ENCODE measurements at places on chromosomes 3 and 15.
A peak's percentile ranks its signal among the peaks of the same experiment; 100 is the strongest.

DNA sequence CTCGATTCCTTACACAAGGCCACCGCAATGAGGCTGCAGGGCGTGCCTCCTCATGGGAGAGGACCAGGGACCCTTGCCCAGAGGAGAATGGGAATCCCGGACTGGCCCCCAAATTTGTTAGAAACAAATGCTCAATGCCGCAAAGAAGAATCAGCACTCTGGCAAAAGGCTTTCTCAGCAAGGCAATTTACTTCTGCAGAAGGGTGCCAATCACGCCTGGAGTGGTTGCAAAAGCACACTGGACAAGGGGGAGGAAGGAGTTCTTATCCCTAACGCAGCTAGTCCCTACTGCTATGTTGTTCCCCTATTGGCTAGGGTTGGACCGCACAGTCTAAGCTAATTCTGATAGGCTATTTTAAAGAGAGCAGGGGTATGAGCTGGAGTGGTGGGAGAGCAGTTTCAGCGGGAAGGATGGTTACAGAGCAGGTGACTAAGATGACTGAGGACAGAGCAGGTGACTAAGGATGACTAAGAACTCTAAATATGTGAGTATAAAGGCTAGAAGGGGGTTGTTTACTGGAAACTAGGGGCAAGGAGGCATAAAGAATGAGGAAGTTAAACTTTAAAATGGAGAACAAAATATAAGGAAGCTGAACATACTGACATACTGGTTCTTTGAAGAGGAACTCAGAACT lies 48.5 kb downstream of the KATNBL1 start:
- DNase-seq, result no peak

GRCh38 chr3:126028096-126028495 lies 55.8 kb downstream of the SLC41A3 start:
- DNase-seq, result no peak

- DNase-seq, result no peak
These were observed 296.5 kb downstream of the SLC9A9 start for GRCh38 chr3:143551761-143552160.

DNA sequence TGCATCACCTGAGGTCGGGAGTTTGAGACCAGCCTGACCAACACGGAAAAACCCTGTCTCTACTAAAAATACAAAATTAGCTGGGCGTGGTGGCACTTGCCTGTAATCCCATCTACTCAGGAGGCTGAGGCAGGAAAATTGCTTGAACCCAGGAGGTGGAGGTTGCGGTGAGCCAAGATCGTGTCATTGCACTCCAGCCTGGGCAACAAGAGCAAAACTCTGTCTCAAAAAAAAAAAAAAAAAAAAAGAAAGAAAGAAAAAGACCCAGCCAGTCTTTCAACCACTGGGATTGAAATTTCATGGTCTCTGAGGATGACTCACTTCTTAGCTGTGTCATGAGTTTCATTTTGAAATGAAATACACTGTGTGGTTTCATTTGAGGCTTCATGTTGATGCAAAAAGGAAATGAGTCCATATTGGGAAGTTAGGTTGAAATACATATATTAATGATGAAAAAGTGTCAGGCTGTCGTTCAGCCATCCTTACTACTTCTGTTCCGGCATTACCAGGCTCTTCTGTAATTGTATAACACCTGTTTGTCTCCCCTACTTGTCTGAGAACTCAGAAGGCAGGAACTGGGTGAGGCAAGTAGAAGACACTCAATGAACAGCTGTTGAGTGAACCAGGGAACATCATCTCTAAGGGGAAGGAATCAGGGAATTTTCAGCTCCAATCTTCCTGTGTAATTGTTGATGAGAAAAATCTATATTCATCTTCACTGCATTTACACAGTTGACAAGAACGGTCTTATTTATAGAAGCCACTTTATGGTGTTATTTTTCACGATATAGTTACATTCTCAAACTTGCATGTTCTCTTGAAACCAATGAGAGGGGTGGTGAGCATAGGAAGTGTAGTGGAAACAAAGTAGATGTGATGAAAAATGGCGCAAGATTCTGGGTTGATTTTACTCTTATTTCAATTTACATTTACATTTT lies 87.4 kb downstream of the NFKBIZ start:
- DNase-seq, result peak; percentile 83

DNA sequence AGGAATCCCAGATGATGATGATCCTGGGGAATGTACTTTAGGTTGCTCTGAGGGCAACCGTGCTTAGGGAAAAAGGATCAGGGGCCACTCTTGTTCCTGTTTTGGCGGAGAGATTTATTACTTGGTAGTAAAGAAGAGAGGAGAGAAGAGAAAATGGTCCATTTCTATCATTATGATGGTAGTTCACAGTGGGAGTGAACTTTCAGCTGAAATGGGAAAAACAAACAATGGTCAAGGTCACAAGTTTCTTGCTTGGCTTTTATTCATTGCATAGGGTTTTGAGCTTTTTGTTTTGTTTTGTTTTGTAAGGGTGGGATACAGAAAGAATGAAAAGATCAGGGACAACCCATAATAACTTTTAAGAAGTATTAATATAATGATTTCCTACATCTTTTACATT lies 7.7 kb upstream of the UMPS start:
- DNase-seq, result no peak

- DNase-seq, result no peak
These were observed 713.7 kb upstream of the SEMA6D start for GRCh38 chr15:47003568-47003967.

DNA sequence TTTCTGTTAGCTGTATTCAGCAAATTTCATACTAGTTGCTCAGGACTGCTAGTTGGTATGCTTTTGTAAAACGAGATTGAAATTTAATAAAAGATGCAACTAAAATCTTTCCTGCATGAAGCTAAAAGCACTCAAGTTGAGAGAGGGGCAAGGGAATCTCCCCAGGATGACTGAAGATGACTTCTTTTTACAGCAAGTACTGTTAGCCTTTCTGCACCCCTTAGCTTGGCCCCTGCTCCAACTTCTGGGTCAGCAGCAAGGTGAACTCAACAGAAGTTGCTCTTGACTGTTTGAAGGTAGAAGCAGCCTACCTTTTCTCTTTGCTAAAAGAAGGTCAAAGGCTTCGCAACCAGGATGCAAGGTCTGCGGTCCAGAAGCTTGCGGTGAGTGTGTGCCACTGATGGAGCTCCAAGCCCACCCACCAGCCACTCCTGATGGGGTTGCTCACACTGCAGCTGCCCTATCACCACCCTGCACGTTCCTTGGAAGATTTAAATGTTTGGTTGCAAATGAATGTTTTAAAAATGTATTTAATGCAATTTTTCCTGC lies 32.5 kb downstream of the NME9 start:
- DNase-seq, result no peak

DNA sequence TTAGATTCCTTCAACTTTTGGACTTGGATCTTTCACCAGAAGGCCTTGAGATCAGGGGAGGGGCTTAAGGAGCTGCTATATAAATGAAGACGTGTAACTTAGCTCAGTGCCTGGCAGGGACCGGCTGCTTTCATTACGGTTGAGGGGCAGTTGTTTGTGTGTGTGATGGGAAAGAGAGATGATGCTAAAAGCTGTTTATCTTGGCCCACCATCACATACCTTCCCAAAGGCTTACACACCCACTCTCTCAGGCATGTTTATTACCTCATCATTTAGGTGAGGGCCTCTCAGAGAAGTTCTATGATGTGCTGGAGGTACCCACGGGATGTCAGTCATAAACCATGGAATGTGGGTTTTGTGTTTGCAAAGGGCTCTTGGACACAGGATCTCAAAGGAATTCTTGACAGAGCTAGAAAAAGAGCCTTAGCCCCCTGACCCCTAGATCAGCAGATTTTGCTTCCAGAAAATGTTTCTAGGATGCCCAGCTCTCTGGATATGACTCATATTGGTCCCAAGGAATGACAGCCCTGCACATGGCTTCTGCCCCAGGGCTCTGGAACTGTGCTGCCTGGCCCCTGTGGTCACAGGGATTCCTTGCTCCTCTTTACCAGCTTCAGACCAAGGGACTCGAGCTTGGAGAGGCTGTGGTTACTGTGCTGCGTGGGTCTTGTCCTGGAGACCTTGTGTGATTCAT lies 15.9 kb upstream of the SMAD3 start:
- no peak for DNase-seq

- peak; percentile 12 for DNase-seq
These were observed 646.0 kb downstream of the TUSC7 start for GRCh38 chr3:117355566-117355965.

DNA sequence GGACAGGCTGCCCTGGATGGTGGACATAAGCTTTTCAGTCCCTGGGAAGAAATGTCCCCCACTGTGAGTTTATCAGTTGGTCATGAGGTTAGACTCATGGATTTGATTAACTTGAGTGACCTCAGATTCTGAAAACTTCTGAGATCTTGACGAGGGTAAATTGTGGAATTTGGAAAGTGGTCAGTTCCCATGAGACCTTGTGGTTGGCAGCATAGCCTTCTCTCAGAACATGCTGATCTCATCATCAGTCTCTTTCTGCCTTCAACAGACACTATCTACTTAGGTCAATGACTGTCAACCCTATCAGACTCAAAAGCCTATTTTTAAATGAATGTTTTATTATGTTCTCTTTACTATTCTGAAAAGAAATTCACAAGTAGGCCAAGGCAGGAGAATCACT lies 45.6 kb upstream of the NDUFB4 start:
- DNase-seq, result no peak

DNA sequence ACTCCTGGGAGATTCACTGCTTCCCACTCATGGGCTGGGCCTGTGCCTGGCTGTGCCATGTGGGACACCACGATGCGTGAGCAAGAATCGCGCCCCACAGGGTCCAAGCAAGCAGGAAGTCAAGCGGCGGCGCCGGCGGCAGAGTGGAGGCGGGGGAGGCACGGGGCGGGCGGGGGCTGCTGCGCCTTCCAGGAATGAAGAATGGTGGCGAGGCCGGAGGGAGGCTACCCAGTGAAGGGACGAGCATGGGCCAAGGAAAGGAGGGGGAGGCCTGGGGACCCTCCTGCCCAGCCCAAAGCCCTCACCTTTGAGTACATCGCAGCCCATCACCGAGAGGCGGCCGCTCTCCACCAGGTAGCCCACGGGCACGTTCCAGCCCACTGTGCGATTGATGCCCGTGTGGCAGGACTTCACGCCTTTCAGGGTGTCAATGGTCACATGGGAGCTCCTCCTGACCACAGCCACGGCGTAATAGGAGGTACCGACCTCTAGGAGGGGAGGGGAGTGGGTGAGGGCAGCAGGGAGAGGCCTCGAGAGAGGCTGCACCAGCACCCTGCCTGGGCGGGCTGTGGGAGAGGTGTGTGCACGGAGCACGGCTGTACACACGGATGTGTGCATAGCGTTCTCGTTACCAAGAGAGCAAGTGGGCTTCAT lies 5.5 kb downstream of the MELTF start:
- no peak for DNase-seq

GRCh38 chr3:116302087-116302747 lies 143.1 kb downstream of the LSAMP start:
- DNase-seq, result peak; percentile 8

GRCh38 chr15:75195122-75195765 lies 6.4 kb upstream of the C15orf39 start:
- no peak for DNase-seq

DNA sequence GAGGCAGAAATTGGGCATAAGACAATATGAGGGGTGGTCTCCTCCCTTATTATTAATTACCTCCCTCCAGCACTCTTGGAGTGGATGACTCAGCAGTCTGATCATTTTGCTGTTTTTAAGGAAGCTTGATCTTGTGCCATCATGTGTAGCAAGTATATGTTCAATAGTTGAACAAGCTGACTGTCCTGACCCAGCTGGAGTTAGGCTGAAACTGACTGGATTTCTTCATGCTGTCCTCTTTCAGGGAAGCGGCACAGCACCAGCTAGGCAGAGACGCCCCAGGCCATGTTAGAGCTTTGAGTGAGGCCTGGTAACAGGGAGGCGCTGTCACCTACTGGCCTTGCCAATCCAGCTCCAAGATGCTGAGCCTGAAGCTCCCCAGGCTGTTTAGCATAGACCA lies 54.4 kb upstream of the KIF23 start:
- DNase-seq, result no peak

- no peak for DNase-seq
These were observed 20.4 kb upstream of the SATB1 start for GRCh38 chr3:18445401-18446148.

GRCh38 chr3:162626172-162626571 lies 1129.6 kb downstream of the OTOL1 start:
- no peak for DNase-seq

- no peak for DNase-seq
These were observed 667.4 kb downstream of the NTRK3 start for GRCh38 chr15:87589134-87589533.

- DNase-seq, result peak; percentile 89
These were observed 129.2 kb upstream of the CBLB start for GRCh38 chr3:105997800-105998526.

DNA sequence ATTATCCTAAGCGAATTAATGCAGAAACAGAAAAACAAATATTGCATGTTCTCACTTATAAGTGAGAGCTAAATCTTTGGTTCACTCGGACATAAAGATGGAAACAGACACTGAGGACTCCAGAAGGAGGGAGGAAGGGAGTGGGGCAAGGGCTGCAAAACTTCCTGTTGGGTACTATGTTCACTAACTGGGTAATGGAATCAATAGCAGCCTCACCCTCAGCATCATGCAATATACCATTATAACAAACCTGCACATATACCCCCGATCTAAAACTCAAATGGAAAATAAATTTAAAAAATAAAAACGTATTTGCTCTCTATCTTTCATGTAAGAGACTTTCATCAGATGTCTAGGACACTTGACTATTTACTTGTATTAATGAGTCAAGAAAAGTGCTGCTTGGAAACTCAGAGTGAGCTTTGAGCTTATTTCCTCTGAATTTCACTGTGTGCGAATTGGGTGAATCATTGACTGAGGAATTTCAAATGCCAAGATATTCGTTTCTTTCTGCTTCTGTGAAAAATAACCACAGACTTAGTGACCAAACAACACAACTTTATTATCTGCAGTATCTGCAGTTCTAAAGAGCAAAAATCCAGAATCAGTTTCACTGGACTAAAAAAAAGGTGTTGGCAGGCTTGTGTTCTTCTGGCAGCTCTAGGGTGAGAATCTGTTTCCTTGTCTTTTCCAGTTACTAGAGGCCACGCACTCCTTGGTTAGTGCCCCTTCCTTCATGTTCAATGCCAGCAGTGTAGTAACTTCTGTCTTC lies 18.4 kb downstream of the TM4SF18 start:
- peak; percentile 38 for DNase-seq

DNA sequence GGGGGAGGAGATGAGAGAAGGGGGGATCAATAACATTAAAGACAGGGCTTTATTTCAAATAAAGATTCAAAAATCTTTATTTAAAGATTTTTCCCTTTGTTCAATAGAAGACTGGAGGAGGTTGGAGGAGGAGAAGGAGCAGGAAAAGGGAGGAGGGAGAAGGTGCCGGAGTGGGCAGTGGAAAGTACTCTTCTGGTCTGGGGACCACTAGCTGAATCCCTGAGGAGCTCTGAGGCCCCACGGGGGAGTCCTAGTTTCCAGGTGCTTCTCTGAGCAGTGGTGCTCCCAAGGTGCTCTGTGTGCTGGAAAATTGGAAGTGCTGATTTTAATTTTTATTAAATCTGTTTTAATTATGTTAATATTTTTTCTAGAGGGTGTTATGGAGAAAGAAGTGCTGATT lies 19.4 kb upstream of the SEMA4B start:
- DNase-seq, result no peak

DNA sequence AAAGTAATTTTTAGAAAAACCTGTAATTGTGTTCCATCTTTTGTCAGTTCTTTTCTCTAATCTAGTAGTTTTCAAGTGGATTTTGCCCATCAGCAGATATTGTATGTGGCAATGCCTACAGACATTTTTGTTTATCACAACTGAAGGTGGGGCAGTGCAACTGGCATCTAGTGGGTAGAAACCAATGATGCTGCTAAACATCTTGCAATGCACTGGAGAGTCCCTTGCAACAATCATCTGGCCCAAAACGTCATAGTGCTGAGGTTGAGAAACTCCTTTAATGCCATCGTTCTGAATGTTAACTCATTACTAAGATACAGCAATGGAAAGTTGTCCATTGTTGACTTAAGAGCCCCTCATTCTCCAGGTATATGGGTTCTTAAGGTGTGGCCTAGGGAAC lies 80.1 kb downstream of the BTD start:
- DNase-seq, result no peak
